ENCODE measurements at places on chromosomes 4 and X.
A peak's percentile ranks its signal among the peaks of the same experiment; 100 is the strongest.

- no peak for DNase-seq
Measured at GRCh38 chr4:338759-339097, 1.1 kb downstream of the ZNF141 start.

- no peak for DNase-seq
Measured at GRCh38 chrX:66399273-66399672, 235.2 kb downstream of the HEPH start.

DNA sequence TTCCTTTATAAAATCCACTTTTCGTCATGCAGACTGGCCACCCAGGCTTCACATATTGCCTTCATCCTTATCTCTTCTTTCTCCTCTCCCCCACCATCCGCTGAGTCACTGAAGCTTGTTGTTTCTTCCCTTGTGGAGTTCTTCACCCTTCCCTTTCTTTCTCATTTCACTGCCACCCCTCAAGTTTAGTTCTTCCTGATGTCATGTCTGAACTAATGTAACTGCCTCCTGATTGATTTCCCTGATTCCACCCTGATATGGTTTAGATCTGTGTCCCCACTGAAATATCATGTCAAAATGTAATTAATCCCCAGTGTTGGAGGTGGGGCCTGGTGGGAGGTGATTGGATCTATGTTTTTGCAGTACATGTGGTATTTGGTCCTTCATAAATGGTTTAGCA, 151.4 kb downstream of the CPEB2 start:
- peak; percentile 26 for DNase-seq

GRCh38 chr4:99033956-99034355, 38.4 kb downstream of the METAP1 start:
- no peak for DNase-seq

DNA sequence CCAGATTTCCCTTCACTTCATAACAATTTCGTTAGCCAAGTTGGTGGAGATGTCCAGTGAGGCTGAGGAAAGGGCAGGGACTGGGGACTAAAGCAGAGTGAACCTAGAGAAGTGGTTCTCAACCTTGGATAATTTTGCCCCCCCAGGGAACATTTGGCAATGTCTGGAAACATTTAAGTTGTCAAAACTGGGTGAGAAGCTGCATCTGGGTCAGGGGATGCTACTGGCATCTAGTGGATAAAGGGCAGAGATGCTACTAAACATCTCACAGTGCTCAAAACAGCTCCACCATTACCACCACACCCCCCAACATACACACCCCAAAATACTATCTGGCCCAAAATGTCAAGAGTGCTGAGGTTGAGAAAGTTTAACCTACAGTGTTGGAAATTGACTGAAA, 32.0 kb upstream of the FGF16 start:
- DNase-seq = no peak

GRCh38 chrX:154123241-154124219, 20.5 kb upstream of the OPN1LW start:
- DNase-seq = peak; percentile 65

DNA sequence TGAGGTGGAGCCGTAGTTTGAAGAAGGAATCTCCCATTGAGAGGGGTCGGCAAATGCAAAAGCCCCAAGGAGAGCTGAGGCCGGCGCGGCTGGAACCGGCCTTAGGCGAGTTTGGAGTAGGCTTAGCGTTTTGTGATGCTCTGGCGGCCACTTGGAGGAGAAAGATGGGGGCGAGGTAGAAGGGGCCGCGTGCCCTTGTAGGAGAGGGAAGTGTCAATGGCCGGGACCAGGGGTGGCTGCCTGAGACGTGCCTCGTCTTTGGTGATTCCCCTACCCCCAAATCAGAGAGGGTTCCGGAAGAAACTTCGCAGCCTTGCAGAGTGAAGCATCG, 11.7 kb downstream of the MSX1 start:
- DNase-seq = no peak

DNA sequence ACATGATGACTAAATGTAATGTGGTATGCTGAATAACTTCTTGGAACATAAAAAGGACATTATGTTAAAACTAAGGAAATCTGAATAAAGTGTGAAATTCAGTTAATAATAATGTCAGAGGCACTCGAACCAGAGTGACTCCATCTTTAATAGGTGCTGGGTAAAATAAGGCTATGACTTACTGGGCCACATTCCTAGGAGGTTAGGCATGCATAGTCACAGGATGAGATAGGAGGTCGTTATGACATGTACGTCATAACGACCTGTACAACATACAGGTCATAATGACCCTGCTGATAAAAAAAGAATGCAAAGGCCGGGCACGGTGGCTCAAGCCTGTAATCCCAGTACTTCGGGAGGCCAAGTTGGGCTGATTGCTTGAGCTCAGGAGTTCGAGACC, 28.9 kb upstream of the OPHN1 start:
- no peak for DNase-seq

DNA sequence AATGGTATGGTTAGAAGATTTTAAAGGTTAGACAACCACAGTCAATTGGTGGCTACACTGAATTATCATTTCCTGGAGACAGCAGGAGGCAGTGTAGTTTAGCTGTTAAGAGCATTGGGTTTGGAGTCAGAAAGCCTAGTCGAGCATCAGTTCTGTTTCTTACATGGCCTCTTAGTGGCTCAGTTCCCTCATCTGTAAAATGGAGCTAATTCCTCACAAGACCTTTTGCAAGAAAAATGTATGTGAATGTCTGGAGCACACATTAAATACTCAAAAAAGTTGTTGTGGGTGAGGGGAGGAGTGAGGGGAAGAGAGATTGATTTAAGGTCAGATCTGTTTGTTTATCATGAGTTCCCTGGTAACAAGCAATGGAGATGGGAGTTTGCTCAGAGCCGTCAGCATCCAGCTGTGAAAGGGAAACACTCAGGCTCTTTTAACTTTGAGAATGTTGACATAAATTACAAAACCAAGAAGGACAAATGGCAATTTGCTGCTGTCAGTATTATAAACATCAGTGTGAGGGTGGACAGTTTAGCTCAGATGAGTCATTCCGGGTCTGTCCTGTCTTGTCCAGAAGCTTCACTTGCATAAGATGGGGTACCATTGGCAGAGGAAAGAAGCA, 98.2 kb upstream of the PGRMC2 start:
- peak; percentile 55 for DNase-seq

GRCh38 chrX:150983521-150984168, 510 bp downstream of the HMGB3 start:
- DNase-seq = no peak

- DNase-seq = peak; percentile 56
Measured at GRCh38 chrX:120224388-120224787, 26.2 kb upstream of the ZBTB33 start.

GRCh38 chrX:153818571-153819383, 11.6 kb downstream of the PDZD4 start:
- DNase-seq = peak; percentile 31

- DNase-seq = peak; percentile 63
Measured at GRCh38 chr4:123398853-123399626, 2.4 kb downstream of the SPRY1 start.
